ENCODE measurements at places on chromosomes 5 and 9. TPM values are rescaled to one million over a fixed set of nuclear protein-coding genes. Genes with fewer than 3 reads are reported as not detected.

DNA sequence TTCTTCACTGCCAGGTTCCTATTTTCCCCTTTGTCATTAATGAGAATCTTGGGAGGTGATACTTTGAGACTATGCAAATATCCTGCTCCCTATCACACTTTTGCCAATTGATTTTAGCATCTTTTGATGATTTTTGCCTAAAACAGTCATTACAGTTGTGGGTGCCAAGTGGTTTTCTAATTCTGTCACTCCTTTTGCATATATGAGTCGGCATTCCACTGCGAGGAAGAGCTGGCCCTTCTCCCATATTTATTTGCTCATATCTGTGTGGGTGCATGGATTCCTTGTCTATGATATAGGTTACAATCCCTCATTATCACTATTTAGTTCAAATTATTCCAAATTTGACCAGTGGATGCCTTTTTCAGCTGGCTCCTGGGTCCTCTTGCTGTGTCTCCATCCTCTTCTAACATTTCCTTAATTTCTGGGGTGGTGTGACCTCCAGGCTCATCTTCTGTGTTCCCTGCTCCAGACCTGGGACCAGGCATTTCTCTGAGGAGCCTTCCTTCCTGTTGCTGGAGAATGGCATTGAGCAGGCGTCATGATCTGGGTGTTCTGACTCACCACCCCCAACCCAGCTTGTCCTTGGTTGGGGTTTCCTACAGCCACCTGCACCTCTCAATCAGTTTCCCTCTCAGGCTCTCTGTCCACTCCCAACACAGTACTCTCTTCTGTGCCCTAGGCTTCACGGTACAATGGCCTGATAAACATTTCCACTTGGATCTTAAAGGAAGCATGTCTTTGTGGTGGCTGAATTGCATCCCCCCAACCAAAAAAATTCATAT is 106.7 kb downstream of the NXNL2 start:
- no peak for DNase-seq
- no peak overlapping the region for H3K4me3 ChIP-seq
- H3K36me3 ChIP-seq = no peaks in the 10 kb centered on the region

GRCh38 chr5:17004441-17005106 is 68.5 kb upstream of the MYO10 start:
- no peak for DNase-seq
- no peaks in the 10 kb centered on the region for H3K36me3 ChIP-seq
- H3K4me1 ChIP-seq = peaks cover 14% of the 10 kb centered on the region
- H3K4me3 ChIP-seq = no peak overlapping the region

DNA sequence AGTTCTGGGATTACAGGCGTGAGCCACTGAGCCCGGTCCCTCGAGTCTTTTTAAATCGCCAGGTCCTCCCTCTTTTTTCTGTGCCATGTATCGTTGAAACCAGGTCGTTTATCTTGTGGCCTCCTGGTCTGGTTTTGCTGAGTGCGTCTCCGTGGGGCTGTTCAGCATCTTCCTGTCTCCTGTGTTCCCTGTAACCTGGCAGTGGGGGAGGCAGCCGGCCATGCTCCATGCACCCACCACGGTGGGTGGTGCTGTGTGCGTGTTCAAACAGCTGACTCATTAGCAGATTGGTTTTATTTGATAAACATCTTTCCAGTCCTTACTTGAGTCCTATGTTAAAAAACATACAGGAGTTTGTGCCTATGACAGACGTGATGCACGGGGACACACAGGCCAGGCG is 2.7 kb downstream of the RNU6ATAC start:
- H3K27me3 ChIP-seq = no peaks in the 10 kb centered on the region
- peaks cover 5% of the 10 kb centered on the region for H3K4me1 ChIP-seq
- peaks cover 5% of the 10 kb centered on the region for H3K36me3 ChIP-seq
- H3K4me3 ChIP-seq = no peak overlapping the region
- H3K27ac ChIP-seq = no peak overlapping the region

DNA sequence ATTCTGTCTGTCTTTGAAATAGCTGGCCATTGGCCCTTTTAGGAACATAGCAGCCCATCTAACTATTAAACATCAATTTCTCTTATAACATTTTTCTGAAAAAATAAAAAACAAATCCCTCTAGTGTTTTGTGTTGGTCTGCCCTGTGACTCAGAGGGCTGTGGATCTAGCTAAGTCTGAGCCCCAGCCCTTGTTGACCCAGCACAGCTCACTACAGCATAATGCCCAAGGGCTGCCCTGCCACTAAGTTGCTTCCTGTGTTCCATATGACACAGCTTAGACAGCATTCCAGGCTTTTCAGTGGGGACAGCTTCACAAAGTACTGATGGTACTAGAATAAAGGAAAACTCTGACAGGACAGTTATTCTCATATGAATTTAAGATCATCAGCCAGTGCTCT is 136.0 kb downstream of the SCAMP1 start:
- no peaks in the 10 kb centered on the region for H3K27me3 ChIP-seq
- H3K4me3 ChIP-seq = no peak overlapping the region
- DNase-seq = no peak
- H3K27ac ChIP-seq = no peak overlapping the region

DNA sequence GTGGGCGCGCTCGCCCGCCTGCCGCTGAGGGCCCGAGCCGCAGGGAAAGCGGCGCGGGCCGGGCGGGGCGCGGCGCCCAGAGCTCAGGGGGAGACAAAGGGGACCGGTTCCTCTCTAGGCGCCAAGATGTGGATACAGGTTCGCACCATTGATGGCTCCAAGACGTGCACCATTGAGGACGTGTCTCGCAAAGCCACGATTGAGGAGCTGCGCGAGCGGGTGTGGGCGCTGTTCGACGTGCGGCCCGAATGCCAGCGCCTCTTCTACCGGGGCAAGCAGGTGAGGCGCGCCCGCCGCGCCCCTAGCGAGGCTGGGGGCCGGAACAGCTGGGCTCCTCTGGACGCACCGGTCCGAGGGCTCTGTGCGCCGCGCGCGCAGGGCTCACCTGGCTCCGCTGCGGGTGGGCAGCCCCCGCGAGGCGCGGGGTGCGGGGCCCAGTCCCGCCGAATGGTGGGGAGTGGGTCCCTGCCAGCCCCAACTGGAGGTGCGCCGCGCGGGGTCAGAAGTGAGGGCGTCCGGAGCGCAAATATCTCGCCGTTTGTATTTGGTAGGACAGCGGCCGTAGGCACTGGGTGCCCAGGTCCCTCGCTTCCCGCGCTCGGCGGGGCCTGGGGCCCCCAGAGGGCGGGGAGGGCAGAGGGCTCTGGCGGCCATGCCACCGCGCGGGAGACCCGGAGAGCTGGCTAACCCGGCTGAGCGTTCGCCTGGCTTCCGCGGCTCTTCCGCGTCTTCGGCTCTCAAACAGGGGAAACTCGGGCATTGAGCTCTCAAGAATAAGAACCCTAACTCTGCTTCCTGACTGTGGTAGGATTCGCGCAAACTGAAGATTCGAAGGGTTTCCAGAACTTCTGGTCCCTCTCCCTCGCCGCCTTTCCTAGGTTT is 607 bp downstream of the UHRF2 start:
- no peaks in the 10 kb centered on the region for H3K36me3 ChIP-seq
- peak overlapping the region; percentile 85 for H3K27ac ChIP-seq
- no peaks in the 10 kb centered on the region for H3K27me3 ChIP-seq

DNA sequence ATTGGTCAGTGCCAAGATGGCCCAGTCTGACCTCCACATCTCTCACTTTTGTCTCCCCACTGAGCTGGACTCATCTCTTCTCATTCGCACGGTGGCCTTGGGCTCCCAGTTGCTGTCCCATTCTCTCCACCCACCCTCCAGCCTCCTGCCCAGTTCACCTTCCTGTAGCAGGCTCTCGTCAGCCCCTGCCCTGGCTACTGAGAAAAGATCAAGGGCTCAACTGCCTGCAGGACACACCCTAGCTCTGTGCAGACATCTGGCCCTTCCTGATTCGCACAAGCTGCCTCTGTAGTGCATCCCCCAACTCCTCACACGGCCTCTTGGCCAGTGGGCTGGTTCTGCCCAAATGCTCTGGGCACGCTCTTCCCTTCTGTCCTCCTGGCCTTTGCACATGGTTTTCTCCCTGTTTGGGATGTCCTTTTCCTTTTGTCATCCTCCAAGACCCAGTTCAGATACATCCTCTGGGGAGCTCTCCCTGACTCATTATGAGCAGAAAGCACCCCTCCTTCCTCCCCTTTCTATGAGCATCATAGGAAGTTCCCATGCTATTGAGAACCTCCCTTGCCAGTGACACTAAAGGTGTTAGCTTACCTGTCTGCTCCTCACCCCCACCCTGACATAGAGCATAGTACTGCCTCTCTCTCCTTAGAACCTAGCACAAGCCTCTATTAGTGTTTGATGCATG is 78.5 kb upstream of the TGFBR1 start:
- no peak overlapping the region for H3K27ac ChIP-seq
- no peaks in the 10 kb centered on the region for H3K36me3 ChIP-seq
- DNase-seq = no peak
- no peaks in the 10 kb centered on the region for H3K4me1 ChIP-seq

- H3K27ac ChIP-seq = no peak overlapping the region
- peaks cover 39% of the 10 kb centered on the region for H3K4me1 ChIP-seq
These were observed 14.7 kb downstream of the SH3RF2 start for GRCh38 chr5:145951071-145951470.

DNA sequence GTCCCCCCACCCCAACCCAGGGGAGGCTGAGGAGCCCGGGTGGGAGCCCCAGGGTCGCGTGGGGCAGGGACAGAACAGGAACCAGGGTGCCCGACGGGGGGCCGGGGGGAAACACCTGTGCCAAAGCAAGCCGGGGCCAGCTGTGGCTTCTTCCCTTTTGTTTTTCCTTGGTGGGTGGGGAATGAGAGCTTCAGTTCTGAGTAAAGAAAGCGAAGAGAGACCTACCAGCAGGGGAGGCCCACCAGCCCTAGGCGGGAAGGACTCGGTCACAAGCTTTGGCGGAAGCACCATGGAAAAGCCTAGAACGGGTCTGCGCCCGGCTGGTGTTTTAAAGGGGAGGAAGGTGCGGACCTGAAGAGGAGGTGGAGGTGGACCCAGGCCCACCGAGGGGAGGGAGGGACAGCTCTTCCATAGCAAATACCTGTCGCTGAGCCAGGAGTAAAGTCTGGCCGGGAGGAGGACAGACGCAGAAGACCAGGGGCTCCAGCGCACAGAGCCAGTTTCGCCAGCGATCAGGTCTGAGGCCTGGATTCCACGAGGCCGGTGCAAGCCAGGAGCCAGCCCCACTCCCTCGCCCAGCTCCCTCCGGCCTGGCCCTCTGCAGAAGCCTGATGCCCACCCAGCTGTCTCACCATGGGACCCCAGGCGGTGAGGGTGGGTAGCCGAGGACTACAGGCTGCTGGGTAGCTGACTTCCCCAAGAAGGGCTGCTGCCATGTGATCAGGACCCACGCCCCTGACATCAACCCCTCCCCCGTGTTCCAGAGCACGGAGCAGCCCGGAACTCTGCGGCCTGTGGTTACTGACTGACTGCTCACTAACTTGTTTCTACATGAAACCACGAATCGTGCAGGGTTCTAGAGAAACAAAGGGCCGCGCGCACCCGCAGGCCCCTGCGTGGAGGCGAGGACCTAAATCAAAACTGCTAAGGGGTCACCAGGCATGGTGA is 849 bp upstream of the MGAT1 start:
- peak overlapping the region; percentile 87 for H3K27ac ChIP-seq
- peaks cover 70% of the 10 kb centered on the region for H3K4me1 ChIP-seq
- peaks cover 6% of the 10 kb centered on the region for H3K36me3 ChIP-seq
- no peak for DNase-seq

GRCh38 chr9:124652615-124653393 is 118.3 kb downstream of the NR6A1 start:
- peak; percentile 78 for DNase-seq
- no peaks in the 10 kb centered on the region for H3K27me3 ChIP-seq
- peaks cover 38% of the 10 kb centered on the region for H3K4me1 ChIP-seq
- H3K27ac ChIP-seq = peak overlapping the region; percentile 85

- no peaks in the 10 kb centered on the region for H3K36me3 ChIP-seq
- H3K4me1 ChIP-seq = peaks cover 10% of the 10 kb centered on the region
- H3K27me3 ChIP-seq = no peaks in the 10 kb centered on the region
- H3K27ac ChIP-seq = no peak overlapping the region
- H3K4me3 ChIP-seq = no peak overlapping the region
- no peak for DNase-seq
These were observed 51.1 kb upstream of the TBC1D2 start for GRCh38 chr9:98306384-98307145.

DNA sequence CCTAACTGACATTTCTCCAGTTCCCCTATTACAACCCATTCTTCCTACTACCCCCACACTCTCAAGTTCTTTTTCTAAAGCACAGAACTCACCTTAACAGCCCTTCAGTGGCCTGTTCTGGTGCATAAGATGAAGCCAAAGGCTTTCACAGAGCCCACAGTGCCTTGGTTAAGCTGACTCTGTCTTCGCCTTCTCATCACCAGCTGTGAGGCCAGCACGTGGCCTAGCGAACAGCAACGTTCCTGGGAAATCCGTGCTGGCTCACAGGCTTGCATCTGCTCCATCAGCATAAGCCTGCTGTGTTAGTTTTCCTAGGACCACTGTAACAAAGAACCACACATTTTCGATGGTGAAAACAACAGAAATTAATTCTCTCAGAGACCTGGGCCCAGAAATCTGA is 67.9 kb upstream of the LPAR1 start:
- H3K4me1 ChIP-seq = no peaks in the 10 kb centered on the region
- H3K27me3 ChIP-seq = no peaks in the 10 kb centered on the region
- H3K36me3 ChIP-seq = no peaks in the 10 kb centered on the region
- DNase-seq = no peak
- H3K4me3 ChIP-seq = no peak overlapping the region

DNA sequence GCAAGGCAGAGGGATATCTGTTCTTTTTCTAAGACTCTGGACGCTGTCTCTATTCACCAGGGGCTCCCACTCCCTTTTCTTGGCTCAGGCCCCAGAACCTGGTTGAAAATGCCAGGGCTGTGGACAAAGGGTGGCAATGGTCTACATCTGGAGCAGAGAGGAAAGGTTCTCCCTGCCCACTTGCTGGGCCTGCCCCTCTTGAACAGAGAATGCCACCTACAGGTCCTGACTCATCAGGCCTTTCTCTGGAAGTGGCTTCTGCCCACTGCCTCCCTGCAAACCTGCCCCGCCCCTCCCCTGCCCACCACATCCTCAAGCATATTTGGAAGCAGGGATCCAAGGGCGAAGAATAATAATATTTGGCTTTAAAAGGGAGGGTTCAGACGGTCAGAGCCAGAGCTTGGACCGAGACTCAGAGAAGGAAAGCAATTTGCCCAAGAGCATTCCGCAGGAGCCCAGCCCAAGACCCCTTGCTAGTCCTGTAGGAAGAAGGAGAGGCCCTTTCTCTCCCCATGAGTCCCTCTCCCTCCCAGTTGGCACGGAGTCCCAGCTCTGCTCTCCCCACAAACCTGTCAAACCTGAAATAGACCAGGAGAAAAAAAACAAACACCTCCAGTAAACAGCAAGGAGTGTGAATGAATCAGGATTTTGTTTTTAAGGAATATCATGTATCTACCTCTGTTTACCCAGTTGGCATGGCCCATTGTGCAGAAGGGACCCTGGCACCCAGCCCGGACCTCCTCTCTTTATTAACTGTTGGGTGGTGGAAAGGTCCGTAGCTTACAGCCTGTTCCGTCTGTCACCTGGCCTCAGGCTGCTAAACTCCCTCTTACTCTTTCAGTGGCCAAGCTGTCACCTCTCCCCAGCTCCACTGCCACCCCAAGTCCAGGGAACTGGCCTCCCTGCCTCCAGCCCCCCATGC is 37.7 kb upstream of the STXBP1 start:
- no peak for DNase-seq
- no peaks in the 10 kb centered on the region for H3K27me3 ChIP-seq
- peak overlapping the region; percentile 33 for H3K27ac ChIP-seq
- H3K4me3 ChIP-seq = peak overlapping the region; percentile 24
- H3K4me1 ChIP-seq = peaks cover 46% of the 10 kb centered on the region

Gene FOXD4L6
- polyA plus RNA-seq = 0.03 TPM

Gene IRX2
- polyA plus RNA-seq = 27.1 TPM

Gene ENTPD2
- 0.52 TPM for polyA plus RNA-seq

Gene ADGRD2
- polyA plus RNA-seq = not detected

Gene DCANP1
- not detected for polyA plus RNA-seq

Gene AIF1L
- polyA plus RNA-seq = 1.5 TPM
